Midbrain (tissue), 1 donor: ENCODE measurements at places on chromosomes 1 and 21.

GRCh38 chr1:31822766-31823165 lies 6.9 kb upstream of the SPOCD1 start:
- DNase-seq: peak; percentile 75

GRCh38 chr1:101150670-101151069 lies 86.1 kb upstream of the S1PR1 start:
- DNase-seq: no peak

DNA sequence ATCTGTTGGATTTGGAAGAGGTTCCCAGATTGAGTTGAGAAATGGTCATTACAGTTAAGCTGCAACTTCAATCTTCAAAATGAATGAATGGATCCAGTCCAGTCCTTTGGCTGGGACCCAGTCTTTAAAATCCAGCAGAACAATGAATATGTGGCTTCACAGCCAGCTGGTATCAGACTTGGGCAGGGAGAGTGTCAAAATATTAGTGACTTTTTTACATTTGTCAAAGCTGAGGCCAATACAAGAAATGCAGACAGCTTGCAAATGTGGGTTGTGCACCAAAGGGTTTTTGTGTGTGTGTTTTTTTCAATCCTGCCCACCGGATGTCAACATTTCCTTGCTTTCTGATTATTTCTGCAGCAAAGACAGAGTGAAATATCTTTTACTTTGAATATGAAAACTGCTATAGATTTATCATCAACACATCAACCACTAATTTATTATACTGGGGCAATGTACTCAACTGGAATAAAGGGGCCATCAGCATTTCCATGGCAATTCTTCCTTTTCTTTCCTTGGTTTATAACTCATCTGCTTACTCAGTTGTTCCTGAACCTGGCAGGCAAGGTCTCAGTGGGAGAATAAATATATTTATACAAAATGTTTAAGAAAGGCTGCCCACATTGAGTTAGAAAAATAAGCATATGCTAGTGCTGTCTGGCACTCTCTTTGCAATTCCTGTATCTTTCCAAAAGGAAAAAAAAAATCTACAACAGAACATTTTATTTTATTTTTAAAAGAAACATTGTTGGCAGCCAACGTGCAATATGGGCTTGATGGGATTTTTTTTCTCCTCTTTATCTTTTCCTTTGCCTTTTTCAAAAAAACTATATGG lies 491.6 kb upstream of the C1orf87 start:
- peak; percentile 21 for DNase-seq

GRCh38 chr1:7104339-7104738 lies 319.1 kb downstream of the CAMTA1 start:
- no peak for DNase-seq

DNA sequence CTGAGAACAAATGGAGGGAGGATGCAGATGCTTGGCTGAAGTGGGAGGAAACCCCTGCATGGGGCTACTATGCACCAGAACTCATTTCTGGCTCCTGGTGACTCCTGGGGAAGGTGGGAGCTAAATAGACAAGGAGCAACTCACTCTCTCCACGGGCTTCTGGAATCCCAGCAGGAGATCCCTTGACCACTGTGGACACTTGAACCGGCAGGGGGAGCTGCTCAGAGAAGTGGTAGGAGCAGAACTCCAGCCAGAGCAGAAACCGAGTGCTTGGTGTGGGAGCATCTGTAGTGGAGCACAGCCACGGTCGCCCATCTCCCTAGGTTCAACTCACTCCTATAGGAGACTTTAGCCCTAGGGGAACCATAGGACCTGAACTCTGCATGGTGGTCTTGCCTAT lies 205.6 kb upstream of the GJB5 start:
- DNase-seq: no peak

GRCh38 chr1:30787266-30787665 lies 29.7 kb upstream of the LAPTM5 start:
- no peak for DNase-seq

- peak; percentile 33 for DNase-seq
Measured at GRCh38 chr1:224430511-224431113, 4.0 kb downstream of the WDR26 start.

- no peak for DNase-seq
Measured at GRCh38 chr1:10765304-10765703, 31.1 kb downstream of the CASZ1 start.

DNA sequence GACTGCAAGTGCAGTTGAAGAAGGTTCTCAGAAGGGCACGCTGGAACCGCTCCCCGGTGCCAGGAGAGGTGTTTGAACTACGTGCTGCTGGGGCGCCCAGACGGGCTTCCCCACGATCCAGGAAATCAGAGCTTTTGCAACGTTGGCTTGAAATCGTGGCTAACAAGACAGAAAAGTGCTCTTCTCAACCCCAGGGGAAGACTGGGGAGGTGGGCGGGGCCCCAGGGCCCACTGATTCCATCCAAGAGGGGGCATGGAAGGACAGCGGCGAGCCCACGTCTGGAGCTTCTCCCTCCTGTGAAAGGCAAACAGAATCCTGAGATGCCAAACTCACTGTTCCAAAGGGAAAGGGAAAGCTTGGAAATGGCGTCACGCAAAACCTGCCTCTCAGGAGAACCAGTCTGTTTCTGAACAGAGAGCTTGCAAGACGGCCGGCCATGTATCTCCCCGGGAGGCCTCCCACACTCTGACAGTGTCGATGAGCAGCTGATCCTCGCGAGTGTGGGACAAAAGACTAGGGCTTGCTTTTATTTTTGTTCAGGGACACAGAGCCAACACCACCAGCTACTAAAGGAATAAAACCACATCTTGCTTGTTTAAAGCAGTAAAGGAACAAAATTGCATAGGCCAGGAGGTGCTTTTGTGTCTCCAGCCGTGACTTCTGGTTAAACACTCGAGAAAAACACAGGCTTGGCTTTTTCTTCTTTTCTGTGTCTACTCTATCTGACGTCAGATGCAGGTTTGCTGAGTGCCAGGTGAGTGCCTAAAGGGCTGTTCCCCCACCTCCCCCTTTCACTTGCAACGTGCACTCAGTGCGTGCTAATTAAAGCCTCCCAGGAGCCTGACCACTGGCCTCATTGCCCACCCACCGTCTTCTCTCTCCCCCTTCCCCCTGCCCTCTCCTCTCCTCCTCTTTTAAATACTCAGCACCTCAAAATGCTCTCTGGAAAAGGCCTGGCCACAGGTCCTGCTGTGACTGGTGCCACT lies 41.5 kb downstream of the LRRC3 start:
- DNase-seq: peak; percentile 1

- no peak for DNase-seq
Measured at GRCh38 chr1:171110621-171111326, 20.1 kb downstream of the FMO3 start.

DNA sequence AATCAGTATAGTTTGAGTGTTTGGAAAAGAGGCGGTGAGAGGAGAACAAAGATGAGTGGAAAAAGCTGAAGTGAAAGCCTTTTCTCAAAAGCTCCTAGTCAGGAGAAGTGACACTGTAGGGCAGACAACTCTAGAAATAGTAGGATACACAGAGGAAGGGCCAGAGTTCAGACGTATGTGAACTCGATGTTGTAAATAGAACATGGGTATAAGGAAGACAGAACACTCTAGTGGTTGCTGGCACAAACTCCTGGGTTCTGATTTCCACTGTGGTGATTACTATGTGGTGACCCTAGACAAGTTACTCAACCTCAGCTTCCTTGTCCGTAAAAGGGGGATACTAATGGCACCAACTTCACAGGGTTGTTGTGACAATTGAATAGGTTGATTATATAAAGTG lies 30.2 kb upstream of the MGST3 start:
- peak; percentile 18 for DNase-seq

DNA sequence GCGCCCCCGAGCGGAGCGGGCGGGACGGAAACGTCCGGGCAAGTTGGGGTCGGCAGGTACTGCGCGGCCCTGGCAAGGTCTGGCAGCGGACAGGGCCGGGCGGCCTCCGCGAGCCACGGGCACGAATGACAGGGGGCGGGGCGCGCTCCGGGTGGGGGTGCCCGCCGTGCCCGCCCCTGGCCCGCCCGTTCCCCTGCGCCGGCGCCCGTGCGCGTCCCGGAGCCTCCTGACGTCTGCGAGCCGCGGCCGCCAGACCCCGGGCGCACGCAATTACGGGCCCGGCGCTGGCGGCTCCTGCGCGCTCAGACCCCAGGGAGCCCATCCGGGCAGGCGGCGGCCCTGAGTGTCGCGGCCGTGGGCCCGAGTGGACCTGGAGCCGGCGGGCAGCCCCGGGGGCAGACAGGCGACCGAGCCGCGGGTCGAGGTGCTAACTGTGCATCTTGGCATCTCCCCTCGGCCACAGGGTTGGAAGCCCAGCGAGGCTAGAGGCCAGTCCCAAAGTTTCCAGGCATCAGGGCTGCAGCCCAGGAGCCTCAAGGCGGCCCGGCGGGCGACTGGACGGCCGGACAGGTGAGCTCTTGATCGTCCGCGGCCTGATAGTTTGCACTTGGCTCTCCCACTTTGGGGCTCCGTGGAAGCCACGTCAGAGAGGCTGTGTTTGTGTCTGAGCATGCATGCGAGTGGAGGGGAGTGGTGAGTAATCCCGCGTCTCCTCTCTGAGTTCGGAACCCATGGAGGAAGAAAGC lies 918 bp downstream of the MIB2 start:
- peak; percentile 34 for DNase-seq

GRCh38 chr1:156025876-156026275 lies 5.1 kb upstream of the SSR2 start:
- no peak for DNase-seq
